ENCODE measurements at places on chromosomes 3 and 15. TPM values are rescaled to one million over a fixed set of nuclear protein-coding genes. Genes with fewer than 3 reads are reported as not detected.

- H3K4me3 ChIP-seq = no peak overlapping the region
- H3K27me3 ChIP-seq = peaks cover 7% of the 10 kb centered on the region
- H3K4me1 ChIP-seq = 0 out of 2 replicates have a peak, but pooled peaks cover 2% of the 10 kb centered on the region
- H3K27ac ChIP-seq = no peak overlapping the region
- peaks cover 8% of the 10 kb centered on the region for H3K36me3 ChIP-seq
These were observed 75.9 kb downstream of the CYP19A1 start for GRCh38 chr15:51262463-51262862.

- no peaks in the 10 kb centered on the region for H3K27me3 ChIP-seq
- no peak for DNase-seq
- H3K36me3 ChIP-seq = no peaks in the 10 kb centered on the region
- no peaks in the 10 kb centered on the region for H3K4me1 ChIP-seq
- H3K4me3 ChIP-seq = no peak overlapping the region
These were observed 247.7 kb downstream of the IL20RB start for GRCh38 chr3:137205394-137206045.

- H3K27me3 ChIP-seq = no peaks in the 10 kb centered on the region
- DNase-seq = no peak
- H3K4me3 ChIP-seq = no peak overlapping the region
- no peak overlapping the region for H3K27ac ChIP-seq
These were observed 38.3 kb downstream of the FAM43A start for GRCh38 chr3:194723846-194724618.

GRCh38 chr3:123282461-123282860 lies 80.7 kb downstream of the SEC22A start:
- no peak overlapping the region for H3K27ac ChIP-seq
- H3K36me3 ChIP-seq = peaks cover 8% of the 10 kb centered on the region
- H3K27me3 ChIP-seq = no peaks in the 10 kb centered on the region
- H3K4me3 ChIP-seq = no peak overlapping the region
- peak; percentile 36 for DNase-seq

DNA sequence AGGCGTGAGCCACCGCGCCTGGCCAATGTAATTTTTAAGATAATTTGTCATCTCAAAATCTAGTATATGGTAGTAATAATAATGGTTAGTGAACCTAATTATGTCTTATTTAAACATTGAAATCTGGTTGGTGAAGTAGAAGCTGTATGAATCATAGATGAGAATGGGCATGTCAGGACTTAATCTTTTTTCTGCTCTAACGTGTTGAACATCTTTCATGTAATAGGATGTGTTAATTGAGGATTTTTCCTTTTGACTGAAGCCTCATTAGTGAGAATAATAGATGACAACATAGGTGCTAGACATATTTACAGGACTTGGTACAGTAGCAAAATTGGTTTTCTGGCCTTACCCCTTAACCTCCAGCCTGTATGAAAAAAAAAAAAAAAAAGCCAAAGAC lies 835.6 kb downstream of the IGSF11 start:
- no peak overlapping the region for H3K27ac ChIP-seq
- peaks cover 10% of the 10 kb centered on the region for H3K36me3 ChIP-seq
- H3K4me3 ChIP-seq = no peak overlapping the region
- no peaks in the 10 kb centered on the region for H3K4me1 ChIP-seq

GRCh38 chr3:184506561-184506991 lies 55.0 kb upstream of the EPHB3 start:
- no peak for DNase-seq
- H3K36me3 ChIP-seq = peaks cover 7% of the 10 kb centered on the region
- H3K27ac ChIP-seq = no peak overlapping the region
- H3K4me3 ChIP-seq = no peak overlapping the region
- no peaks in the 10 kb centered on the region for H3K27me3 ChIP-seq
- peaks cover 5% of the 10 kb centered on the region for H3K4me1 ChIP-seq

DNA sequence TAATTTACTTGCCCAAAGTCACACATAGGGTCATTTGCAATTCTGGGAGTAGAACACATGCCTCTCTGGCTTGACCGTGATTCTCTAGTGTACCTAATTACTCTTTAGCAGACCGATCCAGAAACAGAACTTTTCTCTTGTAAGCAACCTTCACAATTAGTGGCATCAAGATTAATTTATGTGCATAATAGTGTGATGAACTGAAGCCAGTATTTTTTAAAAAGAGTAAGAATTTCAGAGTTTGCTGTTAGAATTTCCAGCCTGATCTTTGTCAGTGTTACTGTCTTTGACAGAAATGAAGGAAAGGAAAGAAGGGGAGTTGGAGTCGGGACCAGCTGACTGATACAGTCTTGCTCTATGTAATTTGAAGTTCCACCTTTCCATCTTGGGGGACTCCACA lies 137.1 kb downstream of the SPATA16 start:
- no peaks in the 10 kb centered on the region for H3K36me3 ChIP-seq
- no peaks in the 10 kb centered on the region for H3K4me1 ChIP-seq
- no peak overlapping the region for H3K27ac ChIP-seq

DNA sequence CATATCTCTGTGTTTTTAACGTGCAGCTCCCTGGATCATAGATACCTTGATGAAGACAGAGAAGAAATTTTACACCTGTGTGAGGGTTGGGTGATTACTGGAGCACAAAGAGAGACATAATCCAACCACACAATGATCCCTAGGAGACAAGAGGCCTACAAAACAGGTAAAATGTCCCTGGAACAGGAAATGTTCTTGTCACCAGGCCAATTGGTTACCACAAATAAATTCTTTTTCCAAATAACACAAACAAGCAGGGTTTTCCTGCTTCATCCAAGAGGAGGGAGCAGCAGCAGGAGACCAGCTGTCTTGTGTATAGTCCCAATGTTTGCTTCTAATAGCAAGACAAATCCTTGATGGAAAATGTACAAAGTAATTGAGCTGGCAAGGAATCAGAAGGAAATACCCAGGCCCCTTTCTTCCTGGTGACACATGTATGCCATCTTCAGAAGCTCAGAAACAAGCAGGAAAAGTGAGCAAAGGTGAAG lies 1.4 kb downstream of the MGLL start:
- no peak for DNase-seq
- H3K4me1 ChIP-seq = no peaks in the 10 kb centered on the region
- H3K36me3 ChIP-seq = no peaks in the 10 kb centered on the region
- peaks cover 10% of the 10 kb centered on the region for H3K27me3 ChIP-seq

The SLC51B gene
- not detected for total RNA-seq

The SERPINI1 gene
- total RNA-seq = 5.8 TPM

All from H9 (cell line).